ENCODE measurements at places on chromosomes 3 and 15. TPM values are rescaled to one million over a fixed set of nuclear protein-coding genes. Genes with fewer than 3 reads are reported as not detected.

- DNase-seq: no peak
Observed at GRCh38 chr3:124834723-124835718, 52.1 kb downstream of the ITGB5 start.

DNA sequence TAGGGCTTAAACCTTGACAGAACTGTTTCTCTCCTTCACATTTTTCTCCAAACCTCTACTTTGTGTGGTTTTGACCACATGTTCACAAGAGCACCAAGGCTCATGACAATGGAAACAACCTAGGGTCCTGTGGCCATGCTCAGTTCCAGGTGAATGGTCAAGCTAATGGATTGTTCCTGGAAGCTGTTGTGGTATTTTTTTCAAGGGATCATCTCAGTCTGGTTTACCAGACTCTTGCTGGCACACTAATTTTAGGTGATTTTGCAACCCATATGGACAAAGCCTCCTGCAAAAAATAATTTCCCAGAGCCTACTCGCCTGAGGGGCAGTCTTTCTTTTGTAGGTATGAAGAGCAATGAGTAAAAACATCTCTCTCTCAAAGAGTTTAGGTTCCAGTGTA, 67.2 kb downstream of the LSAMP start:
- DNase-seq: no peak

DNA sequence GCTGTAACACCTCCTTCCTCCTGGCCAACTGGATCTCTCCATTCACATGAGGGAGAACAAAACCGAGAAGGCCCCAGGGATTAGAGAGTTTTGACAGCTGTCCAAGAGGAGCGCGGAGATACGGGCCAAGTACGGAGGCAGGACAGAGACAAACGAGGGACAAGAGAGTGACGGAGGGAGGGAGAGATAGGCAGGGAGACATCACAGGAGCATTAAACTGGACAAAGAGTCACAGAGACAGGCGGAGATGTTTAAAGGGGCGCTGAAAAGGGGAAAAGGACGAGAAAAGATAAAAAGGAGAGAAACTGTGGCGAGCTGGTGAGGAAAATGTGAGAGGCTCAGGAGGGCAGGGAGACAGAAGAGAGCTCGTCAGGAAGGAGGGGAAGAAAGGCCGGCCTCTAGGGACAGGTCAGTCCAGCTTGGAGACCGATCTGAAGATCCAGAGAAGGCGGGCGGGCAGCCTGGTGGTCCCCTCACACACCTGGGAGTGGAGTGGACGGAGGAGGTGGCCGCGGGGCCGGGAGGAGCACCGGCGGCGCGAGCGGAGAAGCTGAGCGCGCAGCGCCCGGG, 40.5 kb upstream of the ROPN1 start:
- no peak for DNase-seq

GRCh38 chr3:6799264-6799915, 61.5 kb upstream of the GRM7 start:
- DNase-seq: no peak

- DNase-seq: no peak
Observed at GRCh38 chr15:64152507-64153387, 1.2 kb downstream of the SNX22 start.

DNA sequence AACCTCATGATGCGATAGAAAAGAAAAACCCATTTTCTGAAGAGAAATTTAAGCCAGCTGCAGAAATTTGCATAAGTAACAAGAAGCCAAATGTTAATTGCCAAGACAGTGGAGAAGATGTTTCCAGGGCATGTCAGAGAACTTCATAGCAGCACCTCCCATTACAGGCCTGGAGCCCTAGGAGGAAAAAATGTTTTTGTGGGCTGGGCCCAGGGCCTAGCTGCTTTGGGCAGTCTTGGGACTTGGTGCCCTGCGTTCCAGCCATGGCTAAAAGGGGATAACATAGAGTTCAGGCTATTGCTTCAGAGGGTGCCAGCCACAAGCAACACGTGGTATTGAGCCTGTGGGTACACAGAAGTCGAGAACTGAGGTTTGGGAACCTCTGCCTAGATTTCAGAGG, 10.9 kb upstream of the DAZL start:
- no peak for DNase-seq

DNA sequence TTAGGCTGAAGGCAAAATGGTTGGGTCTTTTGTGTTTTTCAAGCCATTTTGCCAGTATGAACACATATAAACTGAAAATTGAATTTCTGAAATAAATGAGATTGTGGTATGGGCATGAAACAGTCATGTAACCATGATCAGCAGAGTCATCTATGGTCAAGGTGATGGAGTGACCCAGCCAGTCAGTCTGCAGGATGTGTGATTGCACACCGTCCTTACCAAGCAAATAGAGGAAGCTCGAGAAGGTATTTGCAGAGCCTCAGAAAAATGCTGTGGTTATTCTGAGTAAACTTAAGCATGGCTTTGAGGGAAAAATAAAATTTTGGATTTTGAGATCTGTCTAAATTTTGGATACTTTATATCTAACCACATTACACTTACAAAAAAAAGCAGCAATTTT, 95.9 kb upstream of the RNF7 start:
- DNase-seq: no peak

GRCh38 chr15:67187351-67187854, 67.1 kb downstream of the AAGAB start:
- DNase-seq: peak; percentile 34

- DNase-seq: no peak
Observed at GRCh38 chr15:95091444-95091843, 860.1 kb downstream of the MCTP2 start.

- no peak for DNase-seq
Observed at GRCh38 chr15:69280783-69281182, 17.9 kb upstream of the PAQR5 start.

GRCh38 chr15:75449585-75450306, 1.7 kb downstream of the SIN3A start:
- no peak for DNase-seq

- DNase-seq: no peak
Observed at GRCh38 chr3:42749753-42750231, 23.3 kb downstream of the CCDC13 start.

DNA sequence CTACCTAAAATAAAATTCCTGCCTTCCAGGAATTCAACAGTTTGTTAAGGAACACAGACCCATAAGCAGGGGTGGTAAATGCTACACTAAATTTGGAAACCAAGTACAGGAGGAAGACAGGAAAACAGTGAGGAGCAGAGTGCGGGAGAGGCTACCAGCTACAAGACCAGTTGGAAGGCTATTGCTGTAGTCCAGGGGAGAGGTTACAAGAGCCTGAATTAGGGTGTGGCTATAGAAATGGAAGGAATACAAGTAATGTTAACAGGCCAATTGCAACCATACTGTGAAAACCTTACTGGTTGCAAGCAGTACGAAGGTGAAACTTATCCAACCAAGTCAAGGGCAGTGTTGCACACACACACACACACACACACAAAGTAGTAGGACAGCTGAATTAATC, 880 bp upstream of the ARMC8 start:
- no peak for DNase-seq

DNA sequence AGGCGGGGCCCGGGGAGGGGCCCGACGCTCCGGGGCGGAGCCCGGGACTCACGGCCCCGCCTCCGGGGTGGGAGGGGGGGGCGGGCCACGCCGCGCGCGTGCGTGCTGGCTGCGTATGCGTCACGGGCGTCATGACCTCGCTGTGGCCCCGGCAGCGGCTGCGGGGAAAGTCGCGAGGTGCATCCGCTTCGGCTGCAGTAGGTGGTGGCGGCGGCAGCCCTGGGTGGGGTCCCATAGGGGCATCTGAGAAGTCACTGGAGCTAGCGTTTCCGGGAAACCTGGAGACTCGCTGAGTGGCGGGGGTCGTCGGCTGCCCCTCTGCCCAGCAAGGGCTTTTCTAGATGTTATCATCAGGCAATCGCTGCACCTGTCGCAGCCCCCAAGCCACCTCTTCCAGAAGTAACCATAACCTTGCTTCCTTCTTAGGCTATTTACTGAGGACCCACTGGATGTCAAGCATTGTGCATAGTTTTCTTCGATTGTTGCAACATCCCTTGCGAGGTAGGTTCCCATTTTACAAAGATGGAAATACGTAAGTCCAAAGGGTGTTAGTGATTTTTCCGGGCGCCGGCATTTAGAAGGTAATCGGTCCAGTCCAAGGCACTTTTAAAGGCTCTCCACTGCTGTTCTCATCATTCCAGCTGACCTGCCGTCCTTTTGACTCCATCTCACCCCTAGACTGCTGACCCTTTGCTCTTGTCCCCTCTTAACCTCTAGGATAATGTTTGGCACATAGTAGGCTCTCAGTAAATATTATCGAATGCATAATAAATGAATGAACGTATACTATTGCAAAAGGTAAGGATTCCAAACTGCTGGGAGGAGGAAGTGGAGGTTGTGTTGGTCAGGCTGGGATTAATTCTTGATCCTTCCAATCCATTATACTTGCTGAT, at the start of gene GDPGP1:
TSS of gene GDPGP1 (plus strand) at position 114 of the 893 bp plus-strand sequence. CDS start 6,700 bp downstream, outside the sequence.
- no peak for DNase-seq

- no peak for DNase-seq
Observed at GRCh38 chr15:25439369-25439836, 579 bp upstream of the UBE3A start.

GRCh38 chr3:30314757-30315325, 291.6 kb upstream of the TGFBR2 start:
- no peak for DNase-seq

DNA sequence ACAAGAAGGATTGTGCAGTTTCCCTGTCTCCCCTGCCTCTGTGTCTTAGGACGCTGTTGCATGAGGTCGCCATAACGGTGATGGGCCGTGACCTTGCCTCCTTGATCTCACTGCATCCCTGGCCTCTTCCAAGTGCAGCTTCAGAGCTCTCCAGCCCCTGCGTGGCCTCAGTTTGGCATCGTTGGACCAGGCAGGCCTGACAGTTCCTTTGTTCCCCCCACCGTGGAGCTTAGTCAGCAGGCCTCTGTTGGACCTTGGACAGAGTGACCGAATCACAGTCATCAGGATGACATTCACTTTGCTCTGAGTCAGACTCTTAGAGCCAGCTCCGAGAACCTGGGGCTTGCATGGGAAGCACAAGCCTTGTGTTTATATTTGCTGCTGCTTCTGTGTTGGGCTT, 139.4 kb downstream of the OPA1 start:
- no peak for DNase-seq

- no peak for DNase-seq
Observed at GRCh38 chr15:50241684-50242450, 23.7 kb downstream of the HDC start.

DNA sequence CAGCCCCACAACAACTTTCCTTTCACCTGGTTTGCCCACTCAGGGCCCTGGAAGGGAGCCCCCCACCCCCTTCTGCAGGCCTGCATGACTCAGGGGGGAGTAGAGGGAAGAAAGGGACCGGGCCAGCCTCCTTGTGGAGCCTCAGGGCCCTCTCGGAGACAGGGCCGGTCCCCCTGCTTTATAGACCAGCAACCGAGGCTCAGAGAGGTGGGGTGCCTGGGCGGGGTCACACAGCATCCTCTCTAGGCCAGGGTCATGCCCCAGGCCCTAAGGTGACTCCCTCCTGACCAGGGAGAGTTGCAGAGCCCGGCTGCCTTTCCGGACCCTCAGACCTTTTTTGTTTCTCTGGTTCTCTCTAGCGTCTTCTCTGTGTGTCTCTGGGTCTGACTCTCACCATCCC, 211.3 kb downstream of the TBC1D2B start:
- DNase-seq: no peak

DNA sequence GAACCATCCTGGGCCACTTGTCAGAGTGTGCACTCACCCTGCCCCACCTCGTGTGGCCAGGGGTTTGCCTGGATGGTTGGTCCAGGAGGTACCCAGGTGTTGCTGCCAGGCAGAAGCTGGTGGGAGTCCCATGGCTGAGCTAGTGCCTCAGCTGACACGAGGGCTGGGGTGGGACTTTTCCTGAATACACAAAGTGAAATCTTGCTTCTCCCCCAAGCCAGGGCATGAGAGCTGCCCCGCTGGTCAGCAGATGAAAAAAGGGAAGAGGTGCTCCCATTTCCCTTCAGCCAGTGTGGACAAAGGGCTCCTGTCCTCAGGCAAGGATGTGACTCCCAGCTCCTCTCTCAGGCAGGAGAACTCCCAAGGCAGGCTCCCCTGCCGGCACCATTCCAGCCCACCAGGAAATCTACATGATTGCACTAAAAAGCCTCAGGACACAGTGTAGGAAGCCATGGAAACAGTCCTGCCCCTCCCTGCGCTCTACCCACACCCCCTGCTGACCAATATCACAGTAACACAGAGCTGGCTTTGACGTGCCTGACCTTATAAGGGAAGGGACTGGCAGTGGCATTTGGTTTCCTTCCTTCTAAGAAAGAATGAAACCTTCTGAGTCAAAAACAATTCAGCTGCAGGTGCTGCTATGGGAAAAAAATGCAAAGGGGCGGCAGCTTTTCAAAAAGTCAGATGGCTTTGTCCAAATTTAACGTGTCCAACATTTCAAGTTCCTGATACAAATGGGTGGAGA, 33.9 kb downstream of the MYO5C start:
- no peak for DNase-seq

GRCh38 chr3:39272191-39272590, 7.6 kb downstream of the CX3CR1 start:
- no peak for DNase-seq

- DNase-seq: no peak
Observed at GRCh38 chr3:156132313-156132712, 11.9 kb downstream of the KCNAB1 start.

GRCh38 chr3:66036586-66037148, 2.1 kb downstream of the MAGI1 start:
- DNase-seq: no peak

GRCh38 chr3:196492080-196492479, 11.5 kb downstream of the RNF168 start:
- DNase-seq: no peak

DNA sequence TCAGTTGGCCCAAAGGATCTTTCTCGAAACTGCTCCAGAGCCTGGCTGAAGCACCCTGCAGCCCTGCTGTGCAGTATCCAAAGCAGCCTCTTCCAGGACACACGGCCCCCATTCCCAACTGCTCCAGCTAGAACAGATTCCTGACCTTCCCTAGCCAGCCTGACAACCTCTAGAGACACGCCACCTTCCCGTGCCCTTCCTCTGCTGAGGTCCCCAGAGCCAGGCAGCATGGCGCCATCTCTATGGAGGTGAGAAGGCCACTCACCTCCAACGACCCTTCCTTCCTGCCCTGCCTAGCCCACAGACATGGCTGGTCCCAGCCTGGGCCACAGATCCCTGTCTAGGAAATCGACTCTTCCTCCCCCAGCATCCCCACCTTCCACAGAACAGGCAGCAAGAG, 3.1 kb downstream of the KIF7 start:
- DNase-seq: no peak

Gene GOLGA8S
- total RNA-seq: 0.19 TPM

Gene IL12A
- total RNA-seq: 0.31 TPM

Gene CLRN1
- not detected for total RNA-seq

Gene FBXO45
- total RNA-seq: 12.8 TPM

Gene ERICH6
- total RNA-seq: not detected

Gene VEPH1
- total RNA-seq: 8.6 TPM

Gene RNF111
- 33.3 TPM for total RNA-seq

Gene ABHD2
- total RNA-seq: 63.9 TPM

Gene PLEKHO2
- total RNA-seq: 11.2 TPM

Gene ADAMTSL3
- 2.4 TPM for total RNA-seq

Gene USP19
- total RNA-seq: 86.4 TPM

Gene ANXA2
- total RNA-seq: 493 TPM

Gene CCR9
- total RNA-seq: not detected

Gene CTDSPL
- total RNA-seq: 72.7 TPM

Gene IL17RE
- 13.6 TPM for total RNA-seq

Gene DISP2
- total RNA-seq: 1.5 TPM
